Cortex of kidney (tissue), 1 donor: ENCODE measurements at places on chromosomes 13 and 19.

DNA sequence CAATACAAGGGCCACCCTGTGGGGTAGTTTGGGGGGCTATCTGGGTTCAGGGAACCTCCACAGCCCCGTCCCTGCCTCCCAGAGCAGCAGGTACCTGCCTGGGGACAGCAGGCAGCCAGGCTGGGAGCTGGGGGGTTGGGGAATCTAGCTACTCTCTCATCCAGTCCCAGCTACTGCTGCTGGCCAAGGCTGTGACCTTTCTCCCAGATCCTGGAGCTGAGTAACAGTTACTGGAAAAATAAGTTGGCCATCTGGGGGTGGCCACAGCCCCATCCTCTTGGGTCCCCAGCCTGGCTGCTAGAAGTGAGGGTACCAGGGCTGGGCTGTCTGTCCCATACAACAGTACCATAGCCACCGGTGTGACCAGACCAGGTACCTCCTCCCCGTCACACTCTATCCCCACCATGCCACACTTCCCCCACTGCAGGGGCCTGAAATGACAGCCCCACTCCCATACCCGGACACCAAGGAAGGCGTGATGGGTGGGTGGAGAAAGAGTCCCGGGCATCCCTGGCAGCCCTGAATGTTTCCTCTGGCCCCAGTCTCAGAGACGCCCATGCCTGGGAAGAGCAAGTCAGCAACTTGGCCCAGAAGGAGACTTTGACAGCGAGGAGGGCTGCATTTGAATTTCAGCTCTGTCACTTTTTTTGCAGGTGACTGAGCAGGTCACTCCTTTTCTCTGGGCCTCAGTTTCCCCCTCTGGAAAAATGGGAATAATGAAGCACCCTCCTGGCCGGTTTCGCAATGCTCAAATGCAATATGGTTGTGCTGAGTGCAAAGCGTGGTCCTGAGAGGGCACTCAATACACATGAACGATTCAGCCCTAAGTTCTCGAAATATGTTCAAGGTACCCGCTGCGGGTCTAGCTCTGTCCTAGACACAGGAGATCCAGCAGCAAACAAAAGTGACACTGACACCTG is 30.7 kb upstream of the NFIC start:
- DNase-seq: no peak

GRCh38 chr19:14672188-14672872 is 2.3 kb downstream of the ADGRE3 start:
- DNase-seq: no peak

DNA sequence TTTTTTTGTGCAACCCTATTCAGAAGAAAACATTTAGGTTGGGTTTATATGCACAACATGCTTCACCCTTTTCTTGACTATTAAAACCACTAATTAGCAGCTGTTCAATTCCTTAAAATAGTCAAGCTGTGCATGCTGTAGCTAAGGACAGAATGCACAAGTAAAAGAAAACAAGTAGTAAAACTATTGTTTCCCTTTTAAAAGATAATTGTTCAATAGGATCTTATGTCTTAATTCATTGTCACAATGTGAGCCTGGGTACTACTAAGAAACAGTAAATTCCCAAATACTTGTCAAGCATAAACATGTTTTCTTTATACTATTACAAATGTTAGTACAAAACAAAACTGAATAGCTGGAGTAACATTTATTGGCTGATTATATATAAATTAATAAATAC is 32.6 kb upstream of the MIR17HG start:
- no peak for DNase-seq

GRCh38 chr19:5392486-5392885 is 51.9 kb upstream of the PTPRS start:
- no peak for DNase-seq

- no peak for DNase-seq
Observed at GRCh38 chr19:41457241-41457640, 14.3 kb downstream of the ERICH4 start.

GRCh38 chr19:49875857-49876421 is 1.2 kb downstream of the AKT1S1 start:
- no peak for DNase-seq

GRCh38 chr13:38166116-38166515 is 183.5 kb upstream of the UFM1 start:
- no peak for DNase-seq

- DNase-seq: no peak
Observed at GRCh38 chr13:113394339-113394640, 30.4 kb upstream of the GRTP1 start.

DNA sequence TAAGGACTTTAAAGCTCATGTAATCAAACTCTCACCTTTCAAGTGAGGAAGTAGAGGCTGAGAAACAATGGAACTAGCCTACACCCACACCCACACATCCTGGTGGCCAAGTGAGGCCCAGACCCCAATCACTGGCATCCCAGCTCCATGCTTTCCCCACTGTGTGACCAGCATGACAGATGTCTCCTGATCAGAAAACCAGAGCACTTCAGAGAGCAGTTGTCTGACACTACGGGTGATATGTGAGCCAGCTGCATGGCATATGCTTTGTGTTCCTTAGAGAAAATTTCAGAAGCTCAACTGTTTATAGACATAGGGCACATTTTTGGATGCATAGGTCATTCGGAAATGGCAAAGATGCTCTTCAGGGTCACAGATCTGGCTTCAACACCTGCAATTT is 315.2 kb downstream of the NDFIP2 start:
- DNase-seq: no peak

GRCh38 chr13:41465241-41465847 is 8.0 kb downstream of the RGCC start:
- DNase-seq: no peak

- no peak for DNase-seq
Observed at GRCh38 chr19:1488282-1488601, 1.9 kb downstream of the PCSK4 start.

DNA sequence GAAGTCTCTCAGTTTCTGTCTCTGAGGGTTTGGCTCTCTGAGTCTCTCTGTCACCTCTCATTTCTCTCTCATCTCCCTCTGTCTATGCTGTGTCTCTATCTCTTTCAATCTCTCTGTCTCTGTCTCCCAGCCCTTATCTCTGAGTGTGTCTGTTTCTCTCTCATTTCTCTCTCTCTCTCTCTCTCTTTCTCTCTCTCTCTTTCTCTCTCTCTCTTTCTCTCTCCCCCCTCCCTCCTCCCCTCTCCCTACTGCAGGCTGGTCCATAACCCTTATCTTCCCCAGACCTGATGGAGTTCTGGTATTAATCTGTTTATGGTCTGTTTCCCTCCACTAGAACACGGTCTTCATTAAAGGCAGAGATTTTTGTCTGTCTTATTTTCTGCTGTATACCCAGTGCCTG is 1.3 kb upstream of the PVR start:
- DNase-seq: no peak

- no peak for DNase-seq
Observed at GRCh38 chr19:17515408-17516149, 4.1 kb downstream of the PGLS start.

- no peak for DNase-seq
Observed at GRCh38 chr13:77737583-77738200, 40.2 kb downstream of the SLAIN1 start.

- DNase-seq: no peak
Observed at GRCh38 chr19:17659996-17660395, 28.2 kb downstream of the UNC13A start.

- no peak for DNase-seq
Observed at GRCh38 chr19:12657966-12658365, 8.6 kb downstream of the MAN2B1 start.

DNA sequence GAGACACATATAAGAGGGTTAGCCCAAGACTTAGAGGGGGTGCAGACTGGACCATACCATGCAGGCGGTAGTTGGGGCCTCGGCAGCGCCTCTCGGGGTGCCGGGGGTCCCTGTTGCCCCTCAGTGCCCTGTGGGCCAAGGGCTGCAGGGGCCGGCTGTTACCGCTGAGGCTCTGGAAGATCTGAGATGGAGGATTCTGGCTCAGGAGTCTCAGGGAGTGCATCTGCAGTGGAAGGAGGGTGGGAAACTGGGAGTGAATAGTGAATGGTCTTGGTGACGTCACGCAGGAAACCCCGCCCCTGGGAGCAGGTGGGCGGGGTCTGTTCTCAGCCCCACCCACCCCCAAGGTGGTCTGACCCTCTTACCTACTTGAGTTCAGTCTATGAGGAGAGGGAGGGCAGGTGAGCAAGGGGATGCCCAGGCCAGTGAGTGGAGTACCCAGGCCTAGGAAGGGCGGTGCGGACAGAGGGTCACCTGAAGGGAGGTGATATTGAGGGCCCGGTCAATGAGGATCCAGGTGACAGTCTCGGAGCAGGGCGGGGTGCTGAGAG is 1.7 kb upstream of the DBP start:
- DNase-seq: no peak

- DNase-seq: no peak
Observed at GRCh38 chr13:22141716-22142115, 470.8 kb downstream of the FGF9 start.

- DNase-seq: no peak
Observed at GRCh38 chr13:22655106-22655852, 525.5 kb upstream of the SGCG start.

DNA sequence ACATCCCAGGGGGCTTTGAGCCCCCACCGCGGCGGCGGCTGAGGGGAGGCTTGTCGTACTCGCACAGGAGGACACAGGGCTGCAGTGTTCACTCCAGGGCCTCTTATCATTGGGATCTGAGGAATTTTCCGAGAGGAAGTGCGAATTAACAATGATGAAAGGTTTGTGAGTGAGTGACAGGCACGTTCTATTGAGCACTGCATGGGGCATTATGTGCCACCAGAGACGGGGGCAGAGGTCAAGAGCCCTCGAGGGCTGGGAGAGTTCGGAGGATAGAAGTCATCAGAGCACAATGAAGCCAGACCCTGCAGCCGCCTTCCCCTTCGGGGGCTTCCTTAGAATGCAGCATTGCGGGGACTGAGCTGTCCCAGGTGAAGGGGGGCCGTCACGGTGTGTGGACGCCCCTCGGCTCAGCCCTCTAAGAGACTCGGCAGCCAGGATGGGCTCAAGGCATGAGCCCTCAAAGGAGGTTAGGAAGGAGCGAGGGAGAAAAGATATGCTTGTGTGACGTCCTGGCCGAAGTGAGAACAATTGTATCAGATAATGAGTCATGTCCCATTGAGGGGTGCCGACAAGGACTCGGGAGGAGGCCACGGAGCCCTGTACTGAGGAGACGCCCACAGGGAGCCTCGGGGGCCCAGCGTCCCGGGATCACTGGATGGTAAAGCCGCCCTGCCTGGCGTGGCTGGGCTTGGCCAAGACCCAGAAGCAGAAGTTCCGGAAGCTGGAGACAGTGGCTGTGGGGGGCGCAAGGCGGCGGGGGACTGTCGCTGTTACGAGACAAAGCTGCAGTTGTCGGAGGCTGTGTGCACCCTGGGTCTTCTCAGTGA is 53.9 kb downstream of the MCF2L start:
- DNase-seq: no peak

DNA sequence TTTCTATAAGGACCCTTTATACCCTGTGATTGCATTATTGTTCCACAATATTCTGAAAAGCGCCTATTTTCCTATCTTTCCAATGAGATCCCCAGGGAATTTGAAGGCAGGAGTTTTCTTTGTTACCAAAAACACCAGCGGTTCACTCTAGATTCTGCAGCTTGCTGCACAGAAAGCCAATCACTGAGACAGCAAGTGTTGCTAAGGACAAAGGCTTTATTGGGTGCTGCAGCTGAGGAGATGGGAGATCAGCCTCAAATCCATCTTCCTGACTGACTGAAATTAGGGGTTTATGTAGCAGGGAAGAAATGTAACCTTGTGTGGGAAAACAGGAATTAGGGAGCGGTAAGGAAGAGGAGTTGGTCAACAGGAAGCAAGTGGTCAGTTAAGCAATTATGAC is 42.6 kb upstream of the MYO16 start:
- DNase-seq: no peak

- no peak for DNase-seq
Observed at GRCh38 chr13:73419186-73419585, 360.4 kb downstream of the KLF5 start.

DNA sequence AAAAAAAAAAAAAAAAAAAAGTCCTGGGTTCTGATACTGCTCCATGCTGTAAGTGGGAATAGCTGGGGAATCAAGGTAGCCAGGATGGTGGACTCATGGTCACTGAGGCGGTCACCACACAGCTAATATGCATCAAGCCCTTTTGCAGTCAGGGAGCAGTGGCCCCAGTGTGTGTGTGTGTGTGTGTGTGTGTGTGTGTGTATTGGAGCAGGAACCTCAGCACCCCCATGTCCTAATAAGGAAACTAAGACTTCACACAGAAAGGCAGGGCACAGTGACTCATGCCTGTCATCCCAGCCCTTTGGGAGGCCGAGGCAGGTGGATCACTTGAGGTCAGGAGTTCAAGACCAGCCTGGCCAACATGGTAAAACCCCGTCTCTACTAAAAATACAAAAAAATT is 12.0 kb downstream of the B3GNT3 start:
- DNase-seq: no peak

DNA sequence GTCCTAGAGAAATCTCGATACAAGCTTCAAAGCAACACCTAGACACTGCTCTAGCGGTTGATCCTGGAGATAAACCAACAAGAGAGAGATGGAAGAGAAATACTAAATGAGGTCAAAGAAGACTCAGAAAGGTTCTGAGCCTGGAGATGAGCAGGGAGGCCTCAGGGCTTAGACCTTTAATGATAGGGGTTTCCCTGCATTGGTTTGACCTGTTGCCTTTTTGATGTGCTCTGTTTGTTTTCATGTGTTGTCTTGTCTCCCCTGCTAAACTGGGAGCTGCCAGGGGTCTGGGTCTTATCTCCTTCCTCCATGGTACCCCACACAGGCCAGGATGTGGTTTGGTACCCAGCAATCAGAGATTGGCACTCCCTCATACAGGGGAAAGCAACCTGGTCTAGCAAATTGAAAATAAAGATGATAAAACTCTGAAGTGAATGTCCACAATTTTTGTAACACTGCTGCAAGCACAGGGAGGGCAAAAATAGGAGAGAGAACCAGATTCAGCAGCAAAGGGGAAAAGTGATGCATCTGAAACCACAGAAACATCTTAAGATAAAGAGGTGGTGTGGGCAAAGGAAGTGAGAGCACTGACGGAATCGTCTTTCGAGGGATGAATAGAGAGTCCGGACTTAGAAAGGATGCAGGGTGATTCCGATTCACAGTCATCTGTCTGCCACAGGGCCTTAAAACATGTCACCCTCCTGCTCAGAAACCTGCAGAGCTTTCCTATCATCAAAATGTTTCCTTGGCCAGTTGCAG is 3.5 kb downstream of the FFAR2 start:
- DNase-seq: no peak

DNA sequence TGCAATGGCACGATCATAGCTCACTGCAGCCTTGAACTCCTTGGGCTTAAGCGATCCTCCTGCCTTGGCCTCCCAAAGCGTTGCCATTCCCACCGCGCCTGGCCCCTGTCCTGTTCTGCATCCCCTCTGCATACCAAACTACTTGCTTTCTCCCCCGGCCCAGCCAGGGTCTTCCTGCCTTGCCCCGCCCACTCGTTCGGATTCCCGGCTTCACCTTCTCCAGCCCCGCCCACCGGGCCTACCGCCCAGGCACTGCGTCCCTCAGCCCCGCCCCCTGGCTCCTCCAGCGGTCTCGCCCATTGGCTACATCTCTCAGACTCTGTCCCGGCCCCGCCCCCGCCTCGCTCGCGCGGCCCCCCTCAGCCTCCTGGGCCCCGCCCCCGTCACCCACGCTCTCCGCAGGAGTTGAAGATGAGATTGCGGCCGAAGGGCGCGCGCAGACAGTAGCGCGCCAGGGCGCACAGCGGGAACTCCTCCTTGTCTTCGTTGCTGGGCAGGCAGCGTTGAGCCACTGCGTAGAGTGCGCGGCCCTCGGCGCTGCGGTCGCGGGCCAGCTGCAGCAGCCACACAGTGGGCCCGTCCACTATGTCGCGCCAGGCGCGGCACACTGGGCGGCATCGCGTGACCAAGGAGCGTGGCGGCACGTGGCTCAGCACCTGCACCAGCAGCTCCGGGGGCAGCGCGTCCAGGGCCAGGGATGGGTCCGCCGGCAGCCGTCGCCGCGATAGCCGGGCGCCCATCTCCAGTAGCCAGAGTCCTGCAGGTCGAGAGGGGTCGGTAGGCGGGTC is 19.0 kb downstream of the MRPS12 start:
- no peak for DNase-seq
